ENCODE measurements at places on chromosomes 3 and 15.
A peak's percentile ranks its signal among the peaks of the same experiment; 100 is the strongest.

GRCh38 chr15:88403351-88403791 is 63.8 kb downstream of the MRPL46 start:
- no peak for DNase-seq

DNA sequence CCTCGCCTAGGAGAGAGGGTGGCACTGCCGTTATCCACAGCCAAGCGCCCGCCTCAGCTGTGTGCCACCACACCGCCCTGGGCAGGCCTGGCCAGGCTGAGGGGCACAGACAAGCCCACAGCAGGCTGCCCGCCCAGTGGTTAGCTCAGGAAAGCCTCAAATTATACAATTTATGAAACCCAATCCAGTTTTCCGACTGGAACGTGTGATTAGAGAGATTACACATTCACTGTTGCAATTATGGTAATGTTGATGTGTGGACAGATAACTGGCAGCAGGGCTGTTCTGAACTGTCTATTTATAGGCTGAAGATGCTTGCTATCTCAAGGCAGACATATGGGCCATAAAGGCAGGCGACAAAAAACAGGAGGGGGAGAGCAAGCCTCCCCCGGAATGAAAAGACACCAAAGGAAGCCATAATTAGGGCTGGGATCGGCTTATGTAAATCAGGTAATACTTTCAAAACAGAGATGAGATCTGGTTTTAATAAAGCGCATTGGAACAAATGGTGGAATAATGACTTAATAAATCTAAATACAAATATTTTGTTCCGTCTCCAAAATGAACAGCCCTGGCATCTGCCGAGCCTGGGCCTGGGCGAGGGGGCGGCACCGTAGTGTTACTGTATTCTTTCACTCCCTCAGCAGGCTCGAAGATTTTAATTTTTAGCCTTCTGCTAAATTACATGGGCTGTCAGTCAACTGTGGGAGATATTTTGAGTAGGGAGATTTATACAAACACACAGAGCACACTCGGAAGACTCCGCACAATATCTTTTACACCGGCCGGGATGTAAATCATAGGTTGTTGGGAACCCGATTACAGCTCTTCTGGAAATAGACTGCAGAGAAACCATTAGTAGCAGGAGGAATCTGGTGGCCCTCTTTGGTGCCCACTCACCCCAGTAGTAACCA is 103.1 kb upstream of the TLE3 start:
- DNase-seq = peak; percentile 84

DNA sequence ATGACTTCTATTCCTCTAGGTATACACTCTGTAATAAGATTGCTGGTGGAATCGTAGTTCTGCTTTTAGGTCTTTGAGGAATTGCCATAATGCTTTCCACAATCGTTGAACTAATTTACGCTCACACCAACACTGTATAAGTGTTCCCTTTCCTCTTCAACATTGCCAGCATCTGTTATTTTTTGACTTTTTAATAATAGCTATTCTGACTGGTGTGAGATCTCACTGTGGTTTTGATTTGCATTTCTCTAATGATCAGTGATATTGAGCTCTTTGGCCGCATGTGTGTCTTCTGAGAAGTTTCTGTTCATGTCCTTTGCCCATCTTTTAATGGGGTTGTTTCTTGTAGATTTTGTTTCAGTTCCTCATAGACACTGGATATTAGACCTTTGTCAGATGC is 12.8 kb downstream of the NXPE3 start:
- no peak for DNase-seq

GRCh38 chr3:3801494-3801841 is 2.2 kb downstream of the LRRN1 start:
- DNase-seq = no peak

DNA sequence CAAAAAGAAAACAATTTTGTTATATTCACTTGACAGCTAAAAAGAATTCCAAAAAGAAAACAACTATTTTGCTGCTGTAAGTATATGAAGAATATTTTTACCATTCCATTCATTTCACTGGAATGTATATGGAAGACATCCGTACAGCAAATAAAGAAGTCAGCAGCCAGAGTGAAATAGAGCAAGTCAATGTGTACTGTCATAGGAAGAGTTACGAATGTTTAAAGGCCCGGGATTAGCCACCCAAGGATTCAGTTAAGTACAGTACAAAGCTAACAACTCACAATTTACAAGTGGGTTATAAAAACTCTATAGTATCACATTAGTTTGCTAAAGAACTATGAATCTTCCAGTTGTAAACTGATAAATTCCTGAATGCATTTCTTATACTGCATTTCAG is 14.4 kb upstream of the XXYLT1 start:
- no peak for DNase-seq

GRCh38 chr15:48084759-48085590 is 35.8 kb upstream of the SLC24A5 start:
- peak; percentile 9 for DNase-seq

DNA sequence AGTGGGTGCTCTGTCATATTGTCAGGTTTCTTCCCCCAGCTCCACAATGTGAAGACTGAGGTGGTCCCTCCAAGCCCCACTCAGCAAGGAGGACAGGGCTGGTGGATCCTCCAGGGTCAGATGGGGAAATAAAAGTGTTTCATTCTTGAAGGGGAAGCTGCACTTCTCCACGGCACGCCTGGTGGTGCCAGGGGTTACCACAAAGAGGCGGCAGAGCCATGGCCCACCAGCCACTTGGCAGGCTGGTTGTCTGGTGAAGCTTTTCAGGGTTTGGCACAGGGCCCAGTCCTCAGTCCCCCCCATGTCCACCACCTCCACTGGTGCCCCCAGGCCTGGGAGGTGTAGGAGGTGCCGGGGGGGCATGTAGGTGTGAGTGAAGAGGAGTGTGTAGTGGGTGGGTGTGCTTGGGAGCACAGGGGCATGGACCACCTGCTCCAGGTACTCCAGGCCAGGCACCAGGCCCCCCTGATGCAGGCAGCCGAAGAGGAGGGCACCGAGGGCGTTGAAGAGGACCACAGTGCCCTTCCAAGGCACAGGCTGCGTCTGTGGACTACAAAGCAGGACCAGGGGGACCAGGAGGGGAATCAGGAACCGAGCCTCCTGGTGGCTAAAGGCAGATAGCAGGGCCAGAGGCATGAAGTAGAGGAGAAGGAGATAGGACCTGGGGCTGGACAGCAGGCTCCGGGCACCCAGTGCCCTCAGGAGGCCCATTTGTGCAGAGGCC is 5.0 kb upstream of the NCBP2 start:
- no peak for DNase-seq
